ENCODE measurements at places on chromosomes 2 and 18.

DNA sequence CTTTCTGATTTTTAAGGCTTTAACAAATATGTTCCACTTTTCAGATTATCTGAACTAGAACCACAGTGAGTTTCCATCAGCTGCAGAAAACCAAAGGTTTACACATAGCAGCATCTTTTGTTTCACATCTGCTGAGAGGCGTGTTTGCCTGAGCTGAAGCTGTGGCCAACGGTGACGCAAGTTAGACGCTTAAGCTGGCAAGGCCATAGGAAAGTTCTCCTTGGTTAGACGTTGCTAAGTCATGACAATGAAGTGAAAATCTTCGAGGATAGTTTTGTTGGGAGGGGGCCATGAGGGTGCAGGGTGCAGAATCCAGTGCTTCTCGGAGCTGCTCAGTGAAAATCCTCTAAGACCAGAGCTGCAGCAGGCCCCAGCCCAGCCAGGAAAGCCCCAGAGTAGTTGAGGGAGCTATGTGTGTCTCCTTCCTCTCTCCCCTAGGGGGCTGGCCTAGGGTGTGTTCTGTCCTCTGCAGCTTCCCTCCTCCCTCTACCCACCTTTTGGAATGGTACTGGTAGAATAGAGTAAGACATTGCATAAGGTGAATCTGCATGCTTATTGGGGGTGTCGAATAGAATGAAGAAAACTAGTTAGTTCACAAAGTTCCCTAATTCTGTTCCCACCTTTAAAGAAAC lies 105.4 kb downstream of the FHOD3 start:
- peak; percentile 95 for DNase-seq

DNA sequence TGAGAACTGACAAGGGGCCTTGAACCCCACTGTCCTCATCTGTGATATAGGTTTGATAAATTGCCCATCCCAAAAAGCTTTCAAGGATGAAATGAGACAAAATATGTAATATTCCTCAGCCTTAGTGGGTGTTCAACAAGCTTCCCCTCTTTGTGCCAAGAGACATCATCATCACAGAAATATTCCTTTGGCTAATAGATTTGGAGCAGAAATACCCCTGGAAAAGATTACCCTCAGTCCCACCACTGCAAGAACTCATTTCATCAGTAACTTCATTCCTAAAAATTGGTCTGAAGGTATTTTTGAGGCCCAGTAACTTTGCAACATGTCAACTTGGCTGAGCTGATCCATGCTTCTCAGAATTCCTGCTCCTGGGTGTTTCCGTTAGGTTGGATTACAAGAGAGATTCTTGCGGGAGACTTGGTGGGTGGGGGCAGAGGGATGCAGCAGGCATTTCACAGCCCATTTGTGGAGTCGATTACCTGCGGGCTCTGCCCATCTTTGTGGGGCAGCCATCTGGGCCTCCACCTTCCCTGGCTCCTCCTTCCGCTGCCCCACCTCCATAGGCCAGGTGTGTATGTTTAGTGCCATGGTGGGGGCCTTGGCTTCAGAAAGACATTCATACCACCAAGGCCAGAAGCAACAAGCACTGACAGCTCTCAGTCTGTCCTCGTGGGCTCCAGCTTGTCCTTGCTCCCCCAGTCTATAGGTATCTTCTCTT lies 263.9 kb downstream of the GLI2 start:
- no peak for DNase-seq

DNA sequence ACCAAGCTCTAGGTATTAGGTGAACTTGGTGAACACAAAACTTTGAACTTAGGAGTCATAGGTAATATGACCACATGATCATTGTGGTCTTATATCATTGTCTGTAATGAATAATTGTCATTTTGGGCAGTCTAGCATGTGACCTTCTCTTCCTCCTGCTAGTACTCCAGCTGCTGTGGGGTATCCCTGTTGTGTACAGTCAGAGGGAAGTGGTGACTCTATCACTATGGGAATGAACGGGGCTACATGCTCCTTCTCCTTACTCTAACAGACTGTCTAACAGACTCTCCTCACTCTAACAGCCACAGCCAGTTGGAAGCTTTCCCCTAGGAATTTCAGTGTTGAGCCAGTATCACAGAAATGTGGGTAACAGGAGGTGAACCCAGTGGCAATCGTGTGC lies 68.2 kb upstream of the NEDD4L start:
- no peak for DNase-seq

GRCh38 chr18:11733031-11733430 lies 44.0 kb downstream of the GNAL start:
- DNase-seq = peak; percentile 46

DNA sequence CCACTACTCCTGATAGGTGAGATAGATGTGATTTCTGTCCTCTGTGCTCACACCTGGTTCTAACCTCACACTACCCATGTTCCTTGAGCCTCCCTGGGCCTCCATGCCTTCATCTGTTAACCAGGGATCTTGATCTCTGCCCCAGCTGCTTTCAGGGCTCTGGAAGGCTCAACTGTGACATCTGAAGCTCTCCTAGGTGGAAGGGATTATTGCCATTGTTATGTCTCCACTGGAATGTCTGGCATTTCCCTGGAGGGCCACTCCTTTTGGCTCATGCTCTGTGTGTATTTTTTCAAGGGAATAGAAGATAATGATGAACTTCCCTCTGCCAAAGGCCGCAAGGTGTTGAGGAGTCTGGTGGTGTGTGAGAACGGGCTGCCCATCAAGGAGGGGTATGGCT lies 41.2 kb downstream of the PCARE start:
- DNase-seq = no peak

DNA sequence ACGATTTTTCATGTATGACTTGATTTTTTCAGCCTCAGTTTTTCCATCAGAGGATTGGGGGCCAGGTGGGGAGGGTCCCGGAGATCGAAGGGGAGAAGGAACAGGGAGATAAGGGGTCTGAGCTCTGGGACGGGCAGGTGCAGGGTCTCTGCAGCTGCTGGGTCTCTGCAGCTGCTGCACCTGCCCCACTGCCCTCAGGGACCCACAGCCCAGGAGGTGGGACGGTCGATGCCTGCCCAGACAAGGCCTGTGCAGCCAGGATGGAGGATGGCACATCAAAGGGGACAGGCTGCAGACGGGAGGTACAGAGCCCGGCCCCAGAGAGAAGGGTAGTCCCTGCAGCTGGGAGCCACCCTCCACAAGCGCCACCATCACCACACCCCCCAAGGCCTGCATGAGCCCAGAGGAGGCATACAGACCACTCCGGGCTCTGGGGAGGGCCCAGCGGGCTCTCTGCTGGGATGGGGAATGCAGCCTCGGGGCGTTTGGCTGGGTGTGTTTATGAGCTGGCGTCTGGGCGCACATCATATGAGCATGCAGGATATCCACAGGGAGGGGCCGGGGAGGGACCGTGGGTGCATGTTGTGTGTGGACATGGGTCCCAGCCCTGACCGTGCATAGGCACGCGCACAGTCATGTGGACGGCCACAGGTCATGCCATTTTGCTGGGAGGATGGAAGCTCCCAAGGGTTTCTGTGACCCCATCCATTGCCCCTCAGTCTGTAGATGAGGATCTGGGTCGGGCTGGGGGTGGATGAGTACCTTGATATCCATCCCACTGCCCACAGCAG lies 34.9 kb upstream of the GPC1 start:
- no peak for DNase-seq

- no peak for DNase-seq
Observed at GRCh38 chr18:79385326-79385707, 10.4 kb upstream of the NFATC1 start.

- no peak for DNase-seq
Observed at GRCh38 chr2:62467100-62467474, 38.9 kb downstream of the TMEM17 start.

DNA sequence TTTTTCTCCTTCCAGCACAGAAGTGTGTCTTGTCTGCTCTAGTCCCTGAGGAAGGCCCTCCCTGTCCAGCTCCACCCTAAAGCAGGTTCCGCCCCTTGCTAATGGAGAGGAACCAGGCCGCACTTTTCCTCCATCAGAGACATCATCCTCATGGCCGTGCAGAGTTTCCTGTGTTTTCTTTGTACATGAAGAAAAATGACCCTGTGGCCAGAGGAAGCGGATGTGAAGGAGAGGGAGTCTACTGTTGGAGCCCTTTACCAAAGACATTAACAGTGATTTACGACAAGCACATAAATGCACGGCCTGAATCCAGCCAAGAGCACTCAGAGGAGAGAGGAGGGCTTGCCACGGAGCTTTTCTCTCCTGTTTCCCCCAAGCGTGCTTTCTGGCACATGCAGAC lies 109.5 kb downstream of the RNF144A start:
- no peak for DNase-seq

DNA sequence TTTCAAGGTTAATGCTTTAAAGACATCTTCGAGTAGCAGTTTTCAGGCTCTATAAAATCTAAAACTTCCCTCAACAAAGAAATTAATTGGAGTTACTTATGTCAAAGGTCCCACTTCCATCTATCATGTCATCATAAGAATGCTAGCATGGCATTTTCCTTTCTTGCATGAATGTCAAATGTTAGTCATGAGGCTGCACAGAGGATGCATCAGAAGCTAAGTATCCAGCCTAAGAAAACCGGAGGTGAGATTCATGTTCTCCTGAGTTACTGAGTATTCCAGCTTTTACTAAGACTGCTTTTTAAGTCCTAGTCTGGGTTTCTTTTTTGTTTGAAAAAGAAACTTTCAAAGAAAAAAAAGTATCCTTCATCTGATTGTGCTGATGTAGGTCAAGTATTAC lies 130.6 kb upstream of the CDH19 start:
- DNase-seq = no peak

GRCh38 chr2:238515377-238515776 lies 88.7 kb downstream of the ASB1 start:
- DNase-seq = peak; percentile 64

DNA sequence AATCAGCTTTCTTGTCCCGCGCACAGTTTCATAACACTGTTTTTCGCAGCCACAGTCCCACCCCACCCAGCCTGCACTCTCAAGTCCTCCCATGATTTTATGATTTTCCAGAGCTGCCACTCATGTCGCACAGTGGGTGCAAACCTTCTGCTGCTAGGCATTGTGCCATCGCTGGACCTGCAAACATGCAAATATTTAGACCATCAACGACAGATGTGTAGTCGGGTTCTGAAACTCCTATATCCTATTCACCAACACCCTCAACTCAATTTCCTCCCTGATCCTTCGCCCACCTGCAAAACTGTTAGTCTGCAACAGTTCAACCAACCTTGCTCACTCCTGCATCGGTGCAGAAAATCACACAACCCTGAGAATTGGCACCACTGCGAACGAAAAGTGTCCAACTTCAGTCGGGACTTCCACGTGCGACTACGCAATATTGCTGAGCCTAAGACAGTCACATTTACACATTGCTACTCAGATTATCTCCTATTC lies 871 bp upstream of the ALS2 start:
- no peak for DNase-seq

GRCh38 chr18:24679062-24679461 lies 218.6 kb downstream of the HRH4 start:
- no peak for DNase-seq

DNA sequence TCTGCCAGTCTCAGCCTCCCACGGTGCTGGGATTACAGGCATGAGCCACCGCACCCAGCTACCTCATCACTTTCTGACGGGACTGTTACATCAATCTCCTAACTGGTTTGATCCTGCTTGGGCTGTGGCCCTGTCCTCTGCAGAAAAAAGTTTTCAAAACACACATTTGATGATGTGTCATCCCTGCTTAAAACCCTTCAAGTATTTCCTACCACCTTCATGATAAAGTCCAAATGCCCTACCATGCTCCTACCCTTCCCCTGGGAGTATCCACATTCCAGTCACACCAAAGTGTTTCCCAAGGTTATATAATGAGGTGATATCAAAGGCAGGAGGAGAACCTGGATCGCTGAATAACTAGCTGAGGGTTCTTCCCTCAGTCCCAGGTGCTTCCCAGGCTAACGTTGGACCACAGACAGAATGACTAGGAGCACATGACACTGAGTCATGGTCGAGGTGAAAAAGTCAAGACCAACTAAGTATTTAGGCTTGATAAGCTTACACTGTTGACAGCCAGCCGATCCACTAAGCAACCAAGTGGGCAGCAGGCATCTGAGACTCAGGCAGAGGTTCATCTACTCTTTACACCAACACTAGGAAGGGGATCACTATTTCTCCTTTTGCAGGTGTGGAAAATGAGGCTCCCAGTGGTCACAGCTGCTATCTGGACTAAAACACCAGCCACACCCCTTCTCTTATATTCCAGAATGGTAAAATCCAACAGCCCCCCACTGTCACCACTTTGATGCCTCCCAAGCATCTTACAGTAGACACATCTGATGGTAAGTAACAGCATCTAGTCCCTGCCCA lies 31.8 kb downstream of the CYRIA start:
- DNase-seq = no peak

DNA sequence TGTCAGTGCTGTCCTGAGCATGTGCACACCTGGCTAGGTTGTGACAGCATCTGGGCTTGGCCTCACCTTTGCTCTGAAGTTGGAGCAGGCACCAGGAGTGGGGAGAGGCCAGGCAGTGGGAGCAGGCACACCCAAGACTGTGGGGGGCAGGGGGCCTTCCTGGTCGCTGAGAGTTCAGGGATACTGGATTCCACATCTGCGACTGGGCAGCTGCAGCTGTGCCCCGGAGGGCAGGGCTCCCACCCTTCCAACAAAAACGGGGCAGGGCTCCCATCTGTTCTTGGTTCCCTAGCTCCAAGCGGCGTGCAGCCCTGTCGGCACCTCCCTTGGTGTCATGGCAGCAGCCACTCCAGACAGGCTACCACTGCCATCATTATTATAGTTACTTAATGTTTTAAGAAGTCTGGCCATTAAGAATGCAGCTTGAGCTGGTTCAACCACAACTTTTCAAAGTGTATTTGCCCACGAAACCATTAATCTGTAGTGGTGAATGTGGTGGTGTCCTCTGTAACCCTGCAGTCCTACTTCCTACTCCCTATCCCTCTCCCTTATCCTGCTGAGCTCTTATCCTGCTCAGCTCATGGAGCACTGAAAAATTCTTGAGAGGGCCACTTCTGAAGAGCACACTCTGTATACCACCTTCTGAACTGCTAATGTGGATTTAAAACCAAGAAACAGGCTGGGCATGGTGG lies 48.0 kb upstream of the RAB1A start:
- no peak for DNase-seq

DNA sequence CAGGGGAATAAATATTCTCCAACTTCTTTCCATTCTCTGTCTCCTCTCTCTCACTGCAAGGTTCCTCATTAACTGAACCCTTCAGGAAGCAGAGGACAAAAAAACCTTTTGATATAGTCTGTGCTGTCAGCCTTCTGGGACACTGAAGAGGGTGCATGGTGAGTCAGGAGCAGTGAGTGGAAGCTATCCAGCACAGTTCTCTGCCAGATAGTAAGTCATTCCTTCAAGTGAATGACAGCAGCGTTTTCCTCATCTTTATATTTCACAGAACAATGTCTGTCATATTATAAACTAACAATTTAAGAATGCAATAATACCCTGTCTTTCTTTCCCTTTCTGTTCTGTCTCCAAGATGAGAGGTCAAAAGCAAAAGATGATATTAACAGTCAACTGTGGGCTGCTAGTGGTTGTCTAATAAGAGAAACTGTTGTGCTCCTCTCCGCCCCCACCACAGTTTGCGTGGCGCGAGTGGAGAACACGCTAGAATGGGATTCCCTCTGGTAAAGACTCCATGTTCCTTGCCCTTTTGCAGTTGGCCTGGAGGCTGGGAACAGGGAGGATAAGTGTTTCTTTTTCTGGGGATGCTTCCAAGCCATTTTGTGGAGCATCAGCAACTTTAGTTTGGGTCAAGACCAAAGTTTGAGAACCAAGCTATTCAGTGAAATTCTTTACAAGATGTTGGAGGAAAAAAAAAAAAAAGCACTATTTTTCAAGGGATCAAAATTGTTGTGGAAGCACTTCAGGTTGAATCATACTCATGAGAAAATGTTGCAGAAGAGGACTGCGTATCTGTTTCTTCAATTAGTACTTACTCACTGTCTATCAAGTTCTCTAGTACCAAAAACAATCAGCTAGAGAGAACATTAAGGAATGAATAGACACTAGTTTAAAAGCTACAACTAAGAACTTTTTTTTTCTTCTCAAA lies 430.2 kb downstream of the SETBP1 start:
- peak; percentile 15 for DNase-seq
